ENCODE measurements at places on chromosomes 6 and 20.

GRCh38 chr6:125421836-125422235 is 120.1 kb upstream of the HDDC2 start:
- DNase-seq: peak; percentile 74

DNA sequence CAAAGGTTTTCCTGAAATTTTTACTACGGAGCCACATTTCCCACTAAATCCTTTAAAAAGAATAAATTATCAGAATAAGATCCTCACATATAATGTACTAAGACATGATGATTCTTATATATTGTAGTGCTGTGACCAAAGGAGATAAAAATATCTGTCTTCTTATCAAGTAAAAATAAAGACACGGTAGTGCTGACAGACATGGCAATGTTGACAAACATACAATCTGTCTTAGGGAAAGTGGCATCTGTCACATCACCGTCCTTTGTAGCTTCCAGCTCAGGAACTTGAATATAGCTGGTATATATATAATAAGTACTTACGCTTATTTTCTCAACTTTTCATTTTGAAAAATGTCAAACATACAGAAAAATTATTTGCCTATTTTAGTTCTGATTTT is 66.8 kb downstream of the NUDT3 start:
- no peak for DNase-seq

DNA sequence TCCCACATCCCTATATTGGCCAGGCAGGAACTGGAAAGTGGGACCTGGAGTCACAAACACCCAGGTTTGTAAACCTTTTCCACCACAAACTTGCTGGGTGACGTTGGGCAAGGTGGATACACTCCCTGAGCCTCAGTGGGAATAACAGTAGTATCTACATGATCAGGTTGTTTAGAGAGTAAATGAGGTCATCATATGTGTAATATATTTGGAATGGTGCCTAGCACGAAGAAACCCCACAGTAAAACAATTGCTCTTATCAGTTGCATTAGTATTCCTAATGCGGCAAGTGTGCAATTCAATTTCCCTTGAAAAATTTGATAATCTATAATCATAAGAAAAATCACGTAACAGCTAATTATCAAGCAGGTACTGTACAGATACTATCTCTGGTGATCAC is 51.9 kb downstream of the HIVEP2 start:
- DNase-seq: no peak

DNA sequence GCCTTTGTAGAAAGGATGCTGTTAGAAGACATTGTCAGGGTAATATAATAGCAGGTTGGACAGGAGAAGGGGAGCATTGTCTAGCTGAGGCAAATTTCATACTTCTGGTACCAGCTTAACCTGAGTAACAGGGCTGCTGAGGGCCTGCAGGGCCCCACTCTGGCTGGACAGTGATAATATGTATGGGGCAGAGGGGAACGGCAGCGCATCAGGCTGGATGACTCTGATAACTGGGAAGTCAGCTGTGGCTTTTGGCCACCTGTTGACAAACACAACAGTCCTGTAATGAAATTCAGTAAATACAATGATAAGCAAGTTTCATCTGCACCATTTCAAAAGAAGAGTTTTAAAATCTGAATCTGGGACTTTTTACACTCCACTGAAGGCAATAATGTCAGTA is 259.9 kb upstream of the CNR1 start:
- no peak for DNase-seq

DNA sequence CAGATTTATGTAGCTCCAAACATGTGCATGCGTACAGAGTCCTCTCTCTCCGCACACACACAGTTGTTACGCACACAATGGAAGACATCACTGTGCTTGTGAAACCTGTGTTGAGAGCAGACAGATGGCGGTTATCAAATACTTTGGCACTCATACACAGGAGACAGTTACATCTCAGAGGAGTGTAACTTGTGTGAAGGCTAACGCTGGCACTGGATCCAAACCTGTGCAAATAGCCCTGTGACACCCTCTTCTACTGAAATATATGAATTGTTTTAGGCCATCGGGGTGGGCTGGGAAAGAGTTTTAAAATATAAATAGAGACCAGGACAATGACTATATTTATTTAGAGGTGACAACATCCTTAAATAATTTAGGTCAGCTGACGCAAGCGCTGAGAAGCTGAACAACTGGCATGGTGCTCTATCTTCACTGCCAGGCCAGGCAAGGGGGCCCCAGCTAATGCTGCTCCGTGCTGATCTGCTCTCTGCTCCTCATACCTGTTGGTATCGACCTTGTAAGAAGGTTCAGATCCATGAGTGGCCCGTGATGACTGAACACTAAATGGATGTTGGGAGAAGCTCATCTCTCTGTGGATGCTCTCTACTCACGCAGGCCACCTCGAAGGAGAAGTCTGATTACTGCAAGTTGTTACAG is 69.4 kb downstream of the FOXC1 start:
- no peak for DNase-seq

DNA sequence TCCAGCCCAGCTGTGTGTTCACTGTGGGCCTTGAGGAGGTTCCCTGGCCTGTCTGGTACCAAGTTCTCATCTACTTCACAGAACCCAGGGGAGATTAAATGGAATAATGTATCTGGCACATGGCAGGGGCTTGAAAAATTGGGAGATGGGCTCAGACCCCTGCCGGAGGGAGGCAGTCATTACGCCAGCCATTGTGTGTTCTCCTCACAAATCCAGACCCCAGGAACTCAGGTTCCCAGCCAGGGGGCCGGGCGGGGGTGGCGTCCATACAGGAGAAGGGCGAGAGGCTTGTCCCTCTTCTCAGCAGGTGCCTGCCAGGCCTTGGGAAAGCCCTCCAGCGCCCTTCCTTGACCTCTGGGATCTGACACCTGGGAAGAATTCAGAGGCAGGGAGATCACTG is 8.1 kb downstream of the NOL4L start:
- DNase-seq: no peak

- peak; percentile 89 for DNase-seq
Measured at GRCh38 chr6:113969888-113970804, 802 bp downstream of the HDAC2 start.

DNA sequence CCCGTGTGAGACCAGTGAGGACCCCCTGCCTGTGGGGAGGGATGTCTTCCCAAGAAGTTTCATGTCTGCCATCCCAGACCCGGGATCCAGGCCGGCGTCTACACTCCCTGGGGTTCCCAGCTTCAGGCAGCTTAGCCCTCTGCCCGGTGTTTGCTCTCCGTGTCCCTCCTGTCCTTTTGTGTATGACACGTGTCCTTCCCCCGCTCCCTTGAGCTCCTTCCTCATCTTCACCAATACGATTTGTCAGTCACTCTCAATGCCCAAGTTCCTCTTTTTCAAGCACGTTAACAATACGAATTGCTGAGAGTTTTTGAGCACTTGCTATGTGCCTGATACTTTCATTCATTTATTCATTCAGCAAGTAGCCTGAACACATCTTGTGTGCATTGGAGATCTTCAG is 115.6 kb upstream of the PTPN1 start:
- DNase-seq: no peak

GRCh38 chr6:43849844-43850243 is 79.8 kb downstream of the VEGFA start:
- DNase-seq: no peak

DNA sequence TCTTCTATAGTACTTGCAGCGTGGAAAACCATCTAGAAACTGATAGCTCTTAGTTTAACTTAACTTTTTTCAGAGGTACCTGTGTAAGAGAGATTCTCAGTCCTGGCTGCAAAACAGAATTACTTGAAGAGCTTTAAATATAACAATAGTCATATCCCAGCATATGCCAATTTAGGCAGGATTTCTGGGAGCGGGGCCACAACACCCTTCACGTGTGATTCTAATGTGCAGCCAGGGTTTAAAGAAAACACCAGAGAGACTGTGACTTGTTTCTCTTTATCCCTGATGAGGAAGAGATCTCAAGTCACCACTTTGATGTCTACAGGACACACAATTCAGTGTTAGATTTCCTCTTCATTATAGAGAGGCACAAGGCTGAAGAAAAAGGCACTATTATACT is 103.7 kb downstream of the PDSS2 start:
- peak; percentile 65 for DNase-seq

DNA sequence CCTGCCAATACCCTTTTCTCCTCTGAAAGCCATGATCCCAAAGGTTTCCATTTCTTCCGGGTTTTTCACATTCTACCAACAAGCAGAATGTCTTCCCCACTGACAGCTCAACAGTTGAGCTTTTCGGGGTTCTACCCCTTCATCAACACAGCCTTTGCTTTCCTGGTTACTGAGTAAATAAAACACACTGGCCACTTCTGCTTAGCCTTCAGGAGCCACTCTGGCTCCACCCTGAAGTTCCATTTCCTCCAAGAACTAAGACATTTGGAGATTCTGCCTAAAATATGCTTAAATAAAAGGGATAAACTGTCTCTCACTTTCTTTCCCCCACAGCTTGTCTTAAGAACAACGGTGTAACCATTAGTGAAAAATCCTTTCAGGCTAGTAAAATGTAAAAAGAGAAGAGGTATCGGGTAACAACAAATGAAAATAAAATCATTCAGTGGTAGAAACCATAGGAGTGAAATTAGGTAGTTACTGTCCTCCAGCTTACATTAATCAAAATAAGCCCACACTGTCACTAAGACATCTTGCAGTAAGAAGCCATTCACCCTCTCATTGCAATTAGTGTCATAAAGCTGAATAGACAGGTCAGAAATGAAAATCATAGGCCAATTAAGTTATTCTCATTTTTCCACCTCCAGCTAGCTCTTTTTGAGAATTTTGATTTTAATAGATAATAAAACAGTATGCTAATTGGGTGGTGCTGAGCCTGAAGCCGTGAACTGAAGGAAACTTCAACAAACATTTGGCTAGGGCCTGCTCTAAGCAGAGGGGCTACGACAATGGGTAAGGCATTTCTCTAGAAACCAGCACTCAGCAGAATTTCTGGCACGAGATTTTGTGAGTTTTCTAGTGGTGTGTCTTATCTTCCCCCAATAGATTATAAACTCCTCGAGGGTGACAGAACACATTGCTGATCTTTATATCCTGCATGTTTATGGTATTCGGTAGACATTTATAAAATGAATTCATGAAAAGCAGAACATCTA is 194.2 kb downstream of the KHDC1L start:
- no peak for DNase-seq

DNA sequence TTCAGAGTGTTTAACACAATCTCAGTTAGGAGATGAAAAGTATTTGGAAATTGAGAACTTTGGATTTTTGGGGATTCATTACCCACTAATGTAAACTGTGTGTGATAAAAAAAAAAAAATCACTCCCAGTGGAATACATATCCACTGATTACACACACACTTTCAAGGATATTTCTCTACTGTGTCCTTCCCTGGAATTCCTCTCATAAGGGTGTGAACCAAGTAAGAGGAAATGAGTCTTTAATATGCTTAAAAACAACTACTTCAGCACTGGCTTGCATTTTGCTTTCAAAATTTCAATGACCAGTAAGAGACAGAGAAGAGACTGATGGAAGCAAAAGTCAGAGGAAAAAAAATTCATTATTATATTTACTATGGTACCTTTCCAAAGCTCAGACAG is 24.5 kb upstream of the MYCT1 start:
- DNase-seq: no peak

DNA sequence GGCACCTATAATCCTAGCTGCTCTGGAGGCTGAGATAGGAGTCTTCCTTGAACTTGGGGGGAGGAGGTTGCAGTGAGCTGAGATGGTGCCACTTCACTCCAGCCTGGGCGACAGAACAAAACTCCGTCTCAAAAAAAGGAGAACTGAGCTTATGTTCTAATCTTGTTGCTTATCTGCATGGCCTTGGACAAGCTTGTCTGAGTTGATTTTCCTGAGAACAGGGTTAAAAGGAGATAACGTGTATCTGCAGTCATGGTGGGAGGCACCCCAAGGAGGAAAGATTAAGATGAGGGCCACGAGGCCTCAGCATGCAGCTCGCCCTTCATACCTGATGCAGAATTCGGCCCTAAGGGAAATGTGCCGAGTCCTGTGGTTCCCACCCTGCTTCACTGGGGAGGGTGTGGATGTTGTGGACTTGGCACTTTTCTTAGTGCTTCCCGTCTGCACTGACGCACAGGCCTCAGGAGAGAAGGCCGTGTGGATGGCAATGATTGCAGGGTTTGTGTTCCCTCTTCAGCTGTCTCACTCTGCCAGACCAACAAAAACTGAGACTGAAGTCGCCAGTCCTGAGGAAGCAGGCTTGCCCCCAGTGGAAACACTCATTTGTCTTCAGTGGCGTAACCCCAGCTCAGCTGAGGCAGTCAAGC is 56.3 kb downstream of the EZR start:
- no peak for DNase-seq

DNA sequence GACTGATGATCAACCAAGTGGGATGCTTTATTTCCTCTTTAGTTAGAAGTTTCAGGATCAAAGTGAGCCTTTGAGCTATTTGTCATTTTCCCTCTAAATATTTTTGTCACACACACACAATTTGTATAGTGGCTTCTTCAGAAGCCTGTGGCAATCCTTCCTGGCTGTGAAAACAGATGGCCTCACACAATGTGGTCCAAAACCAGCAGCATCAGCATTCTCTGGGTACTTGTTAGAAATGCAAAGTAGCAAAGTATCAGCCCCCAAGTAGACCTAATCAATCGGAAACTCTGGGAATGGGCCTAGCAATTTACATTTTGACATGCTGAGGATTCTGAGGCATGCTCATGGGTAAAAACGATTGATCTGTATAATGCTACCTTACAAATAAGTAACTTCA is 115.9 kb downstream of the PAX1 start:
- no peak for DNase-seq

DNA sequence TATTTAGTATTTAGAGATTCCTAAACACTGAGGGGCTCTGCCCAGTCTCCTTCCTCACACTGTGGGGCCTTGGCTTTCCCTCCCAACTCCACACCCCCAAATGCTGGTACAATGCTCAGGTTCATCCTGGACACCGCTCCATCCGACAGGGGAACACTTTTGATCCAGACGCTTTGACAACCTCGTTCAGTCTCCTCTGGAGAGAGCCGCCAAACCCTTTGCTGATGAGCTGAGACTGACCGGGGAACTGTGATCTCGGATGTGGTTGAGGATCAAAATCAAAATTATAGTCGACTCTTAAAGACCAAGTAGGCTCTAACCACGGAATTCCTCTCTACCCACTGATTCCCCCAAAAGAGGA is 38.8 kb upstream of the HLA-E start:
- DNase-seq: no peak

GRCh38 chr6:36323062-36323461 is 13.6 kb downstream of the BNIP5 start:
- DNase-seq: peak; percentile 63

- no peak for DNase-seq
Measured at GRCh38 chr6:125154761-125155135, 1.2 kb downstream of the TPD52L1 start.

DNA sequence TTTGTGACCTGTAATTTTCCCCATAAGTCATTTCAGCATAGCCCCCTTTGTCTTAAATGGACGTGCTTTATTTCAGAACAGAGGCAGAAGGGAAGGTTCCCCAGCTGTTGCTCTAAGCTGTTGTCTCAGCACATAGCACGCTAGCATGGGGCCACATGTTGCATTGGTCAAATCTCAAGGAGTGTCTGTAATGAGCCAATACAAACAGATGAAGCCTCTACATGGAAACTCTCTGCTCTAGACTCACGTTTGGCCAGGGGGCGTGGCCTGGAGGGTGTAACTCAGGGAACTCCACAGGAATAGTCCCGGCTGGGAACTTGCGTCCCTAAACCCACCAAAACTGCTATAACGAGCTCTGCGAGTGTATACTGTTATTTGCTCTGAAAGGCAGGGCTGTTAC is 35.2 kb upstream of the SLC22A2 start:
- no peak for DNase-seq

Data from posterior cingulate gyrus (tissue), 11 donors.